Astrocyte of the cerebellum (primary cell): ENCODE measurements at places on chromosomes 7 and 10.
A peak's percentile ranks its signal among the peaks of the same experiment; 100 is the strongest.

DNA sequence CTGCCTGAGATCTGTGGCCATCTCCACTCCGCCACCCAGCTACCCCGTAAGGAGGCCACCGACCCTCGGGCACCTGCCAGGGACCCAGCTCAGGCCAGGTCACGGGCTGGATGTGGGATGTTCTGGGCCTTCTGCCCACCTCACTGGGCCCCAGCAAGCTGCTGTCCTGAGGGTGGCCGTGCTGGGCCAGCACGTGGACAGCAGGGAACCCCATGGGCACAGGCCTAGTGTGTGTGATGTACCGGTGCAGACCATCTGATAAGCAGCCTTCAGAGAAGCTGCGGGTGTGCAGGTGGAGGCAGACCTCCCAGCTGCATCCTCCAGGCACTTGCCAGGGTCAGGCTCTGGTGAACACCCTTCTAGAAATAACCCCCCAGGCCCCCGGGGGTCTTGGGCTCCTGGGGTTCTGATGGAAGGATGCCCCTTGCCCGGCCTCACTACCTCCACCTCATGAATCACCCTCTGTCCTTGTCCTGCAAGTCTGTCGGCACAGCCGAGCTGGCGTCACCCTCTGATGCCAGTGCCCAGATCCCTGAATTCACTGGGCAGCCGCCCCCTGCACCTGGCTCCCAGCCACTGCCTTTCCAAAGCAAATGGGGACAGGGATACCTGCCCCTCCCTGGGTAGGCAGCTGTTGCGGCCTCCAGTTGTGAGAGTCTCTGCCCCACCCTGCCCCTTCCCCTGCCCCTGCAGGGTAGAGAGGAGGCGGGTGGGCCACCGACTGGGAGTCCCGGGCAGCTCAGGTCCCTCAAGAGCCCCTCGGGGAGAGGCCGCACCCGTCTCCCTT is 139.8 kb downstream of the FAM53B start:
- DNase-seq = no peak

- DNase-seq = no peak
Observed at GRCh38 chr7:514651-515598, 4.7 kb downstream of the PDGFA start.

GRCh38 chr7:151454305-151454704 is 14.4 kb upstream of the CRYGN start:
- no peak for DNase-seq

GRCh38 chr10:133274751-133275683 is 1.7 kb downstream of the ADAM8 start:
- no peak for DNase-seq

- no peak for DNase-seq
Observed at GRCh38 chr10:24552346-24553016, 171.2 kb downstream of the ARHGAP21 start.

- peak; percentile 60 for DNase-seq
Observed at GRCh38 chr10:29328983-29329382, 40.1 kb downstream of the LYZL1 start.

GRCh38 chr10:114313866-114314265 is 74.8 kb downstream of the VWA2 start:
- no peak for DNase-seq

GRCh38 chr7:122199171-122199570 is 55.1 kb upstream of the AASS start:
- no peak for DNase-seq

DNA sequence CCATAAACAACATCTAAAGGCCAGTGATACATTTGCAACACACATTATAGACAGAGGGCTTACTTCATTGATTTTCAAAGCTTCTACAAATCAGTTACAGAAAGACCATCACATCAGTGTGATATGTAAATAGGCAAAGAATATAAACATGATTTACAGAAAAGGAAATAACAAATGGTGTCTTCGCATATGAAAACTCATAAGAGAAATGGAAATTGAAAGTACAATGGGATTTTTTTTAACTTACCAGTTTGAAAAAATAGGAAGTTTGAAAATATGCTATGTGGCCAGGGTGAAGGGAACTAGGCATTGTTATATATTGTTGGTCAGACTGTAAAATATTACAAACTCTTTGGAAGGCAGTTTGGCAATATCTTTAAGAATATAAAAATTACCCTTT is 27.3 kb downstream of the SEC23IP start:
- no peak for DNase-seq
